ENCODE measurements at places on chromosomes 4 and X.

- DNase-seq = no peak
Measured at GRCh38 chr4:19005211-19005610, 983.7 kb upstream of the LCORL start.

- no peak for DNase-seq
Measured at GRCh38 chr4:18039113-18039512, 17.6 kb upstream of the LCORL start.

DNA sequence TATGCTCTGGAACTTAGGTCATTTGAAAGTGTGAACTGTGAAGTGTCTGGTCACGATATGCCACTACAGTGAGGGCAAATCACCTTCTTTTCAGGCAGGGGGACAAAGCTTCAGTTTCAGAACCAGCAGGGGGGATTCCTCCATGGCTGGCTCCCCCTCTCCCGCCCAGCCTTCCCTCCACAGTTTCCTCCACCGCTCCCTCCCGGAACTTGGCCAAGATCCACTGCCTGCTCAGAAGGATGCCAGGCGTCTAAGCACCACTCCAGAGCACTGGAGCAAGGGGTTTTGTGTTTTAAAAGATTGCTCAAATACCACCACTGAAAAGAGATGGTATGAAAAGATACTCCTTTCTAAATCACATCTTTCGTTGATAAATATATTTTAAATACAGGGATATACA, 126.9 kb downstream of the ELOVL6 start:
- DNase-seq = no peak

- no peak for DNase-seq
Measured at GRCh38 chr4:95830651-95831050, 9.2 kb upstream of the PDHA2 start.

DNA sequence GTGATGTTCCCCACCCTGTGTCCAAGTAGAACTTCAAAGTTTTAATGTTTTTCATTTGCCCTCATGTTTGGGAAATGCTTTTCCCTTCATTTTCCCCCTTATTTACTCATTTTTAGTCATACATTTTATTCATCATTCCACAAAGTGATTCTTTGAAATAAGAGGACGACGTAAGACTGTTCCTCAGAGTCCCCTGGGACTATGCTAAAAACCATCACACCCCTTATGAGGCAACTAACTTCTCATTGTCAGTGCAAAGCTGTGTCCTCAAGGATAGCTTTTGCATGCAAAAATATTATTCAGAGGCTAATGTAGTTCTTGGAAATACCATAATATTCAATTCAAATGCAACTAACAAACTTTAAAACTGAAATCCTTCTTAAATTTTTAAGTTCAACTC, 14.8 kb upstream of the ADGRG2 start:
- no peak for DNase-seq

DNA sequence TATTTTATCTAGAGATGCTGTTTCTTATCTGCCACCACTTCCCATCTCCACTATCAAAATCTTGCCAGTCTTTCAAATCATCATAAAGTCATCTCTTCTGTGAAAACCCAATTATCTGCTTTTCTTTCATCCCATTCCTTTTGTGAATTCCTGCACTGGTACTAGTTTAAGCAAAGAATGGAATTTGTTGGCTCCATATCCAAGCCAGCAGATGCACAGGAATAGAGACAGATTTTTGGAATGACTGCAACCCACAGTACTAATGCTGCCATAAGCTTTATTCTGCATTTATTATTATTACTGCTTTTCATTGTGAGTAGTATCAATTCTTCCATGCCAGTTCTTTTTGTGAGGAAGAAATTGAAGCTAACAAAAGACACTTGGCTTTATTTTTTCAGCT, 616.7 kb downstream of the RAPGEF2 start:
- DNase-seq = no peak

GRCh38 chr4:77355731-77356130, 198.7 kb downstream of the CCNG2 start:
- no peak for DNase-seq

- peak; percentile 70 for DNase-seq
Measured at GRCh38 chr4:2570551-2571222, 34.2 kb downstream of the FAM193A start.

DNA sequence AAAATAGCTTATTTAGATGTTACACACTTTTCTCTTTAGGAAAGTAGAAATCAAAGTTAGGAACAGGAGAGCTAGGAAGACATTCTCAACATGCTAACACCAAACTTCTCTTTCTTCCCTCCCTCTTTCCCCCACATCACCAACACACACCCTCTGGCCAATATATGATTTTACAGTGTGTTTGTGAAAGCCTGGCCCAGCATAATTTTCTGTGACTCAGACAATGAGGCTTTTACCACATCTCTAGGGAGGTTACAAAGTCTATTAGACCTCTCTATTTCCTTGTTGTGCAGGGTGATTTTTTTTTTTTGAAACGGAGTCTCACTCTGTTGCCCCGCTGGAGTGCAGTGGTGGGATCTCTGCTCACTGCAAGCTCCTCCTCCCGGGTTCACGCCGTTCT, 189.9 kb downstream of the AASDH start:
- DNase-seq = no peak

DNA sequence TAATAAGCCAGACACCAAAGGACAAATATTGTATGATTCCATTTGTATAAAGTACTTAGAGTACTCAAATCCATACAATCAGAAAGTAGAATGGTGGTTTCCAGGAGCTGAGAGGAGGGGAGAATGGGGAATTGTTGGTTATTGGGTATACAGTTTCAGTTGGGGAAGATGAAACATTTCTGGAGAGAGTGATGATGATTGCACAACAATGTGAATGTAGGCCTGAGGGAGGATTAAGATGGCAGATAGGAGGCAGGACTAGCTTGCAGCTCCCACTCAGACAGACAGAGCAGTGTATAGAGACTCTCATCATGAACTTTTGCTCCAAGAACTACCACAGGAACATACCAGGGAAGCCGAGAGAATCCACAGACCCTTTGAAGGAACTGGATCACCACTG, 75.7 kb upstream of the PAK3 start:
- DNase-seq = no peak

GRCh38 chrX:21800344-21800770, 39.1 kb upstream of the MBTPS2 start:
- DNase-seq = no peak

DNA sequence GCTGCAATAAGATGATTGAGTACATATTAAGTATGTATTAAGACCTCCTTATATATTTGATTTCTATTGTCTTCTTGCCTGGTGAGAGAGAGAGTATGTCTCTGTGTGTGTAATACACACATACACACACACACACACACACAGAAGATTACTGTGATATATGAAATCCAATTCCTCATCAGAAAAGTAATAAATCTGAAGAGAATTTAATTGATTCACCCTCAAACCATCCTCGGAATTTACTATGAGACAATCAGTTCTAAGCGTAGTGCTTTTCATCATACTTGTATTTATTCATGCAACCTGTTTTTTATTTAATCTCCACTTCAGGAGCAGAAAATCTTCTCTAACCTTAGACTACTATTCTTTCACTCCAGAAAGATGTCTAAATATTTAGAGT, 62.3 kb upstream of the TLL1 start:
- no peak for DNase-seq

GRCh38 chrX:41482154-41482850, 35.2 kb downstream of the NYX start:
- DNase-seq = no peak

GRCh38 chr4:87881115-87881514, 48.3 kb downstream of the MEPE start:
- DNase-seq = no peak

- no peak for DNase-seq
Measured at GRCh38 chr4:25095837-25096236, 64.4 kb downstream of the SEPSECS start.

GRCh38 chr4:161188578-161188977, 975.2 kb downstream of the FSTL5 start:
- DNase-seq = no peak

GRCh38 chr4:65667506-65668041, 2.7 kb downstream of the EPHA5 start:
- DNase-seq = no peak

GRCh38 chrX:153628665-153629064, 18.3 kb upstream of the DUSP9 start:
- DNase-seq = no peak

GRCh38 chr4:140094438-140095420, 59.3 kb downstream of the MAML3 start:
- DNase-seq = peak; percentile 63

DNA sequence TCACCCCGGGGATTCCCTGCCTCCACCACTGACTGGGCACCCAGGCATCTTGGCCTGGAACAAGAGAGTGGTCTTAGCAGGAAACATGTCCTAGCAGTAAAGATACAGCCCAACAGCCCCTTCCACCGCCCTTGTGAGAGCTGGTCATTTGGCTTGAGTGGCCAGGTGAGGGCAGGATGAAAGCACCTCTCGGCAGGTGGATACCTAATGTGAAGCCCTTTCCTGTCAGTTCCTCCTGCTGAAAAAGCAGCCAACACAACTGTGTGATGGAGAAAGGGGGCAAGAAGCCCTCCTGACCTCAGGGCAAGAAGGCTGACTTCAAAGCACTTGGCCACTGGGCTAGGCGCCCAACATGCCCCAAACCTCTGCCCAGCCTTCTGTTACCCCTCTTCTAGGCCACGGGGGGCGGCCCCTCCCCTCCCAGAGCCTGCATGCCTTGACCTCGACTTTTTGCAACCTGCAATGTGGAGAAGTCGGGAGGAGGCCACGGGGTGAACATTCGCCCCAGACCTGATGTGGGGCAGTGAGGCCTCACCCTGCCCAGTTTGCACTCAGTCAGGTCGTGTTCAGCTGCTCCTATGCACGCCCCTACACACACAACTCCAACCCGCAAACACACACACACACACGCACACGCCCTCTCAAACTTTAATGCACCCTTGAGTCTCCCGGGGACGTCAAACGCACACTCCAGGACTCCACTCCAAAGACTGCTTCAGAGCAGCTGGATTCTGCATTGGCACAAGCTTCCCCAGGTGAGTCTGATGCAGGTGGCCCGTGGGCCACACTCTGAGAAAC, 1.1 kb downstream of the LGI2 start:
- DNase-seq = no peak

DNA sequence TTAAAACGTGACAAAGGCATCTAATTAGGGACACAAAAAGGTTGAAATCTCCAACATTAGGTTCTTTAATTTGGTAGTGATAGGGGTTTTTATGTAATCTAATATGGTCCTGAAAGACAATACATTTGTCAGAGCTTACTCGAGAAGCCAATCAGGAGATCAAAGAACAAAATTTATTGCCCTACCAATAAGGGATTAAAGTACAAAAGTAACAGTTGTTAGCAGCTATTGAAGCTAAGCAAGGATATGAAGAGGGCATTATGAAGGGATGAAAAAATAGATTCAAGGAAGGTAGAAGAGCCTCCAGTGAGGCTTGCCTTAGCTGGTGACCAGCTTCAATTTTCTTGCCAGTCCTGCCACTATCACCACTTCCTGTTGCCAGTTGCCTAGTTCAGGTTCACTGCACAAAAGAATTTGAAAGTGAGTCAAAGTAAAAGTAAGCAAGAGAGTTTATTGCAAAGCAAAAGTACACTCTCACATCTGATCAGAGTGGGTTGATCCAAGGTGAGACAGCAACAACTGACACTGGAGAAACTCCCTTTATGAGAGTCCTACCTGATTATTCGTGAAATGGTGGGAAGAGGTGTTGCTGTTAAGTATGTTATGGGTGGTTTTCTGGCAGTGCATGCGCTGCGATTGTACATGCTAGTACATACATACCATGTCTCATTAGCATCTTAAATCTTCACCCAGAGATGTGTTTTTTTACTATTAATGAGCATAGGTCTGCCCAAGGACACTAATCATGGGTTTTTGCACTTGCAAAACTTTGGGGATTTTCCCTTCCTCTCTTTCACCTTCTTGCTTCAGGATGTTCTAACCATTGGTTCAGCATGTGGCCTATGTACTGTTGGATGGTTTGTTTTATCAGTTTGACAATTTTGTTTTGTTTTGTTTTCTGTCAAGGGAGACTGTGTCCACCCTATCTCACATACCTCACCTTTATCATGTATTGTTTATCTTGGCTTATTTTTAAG, 263.2 kb upstream of the ITM2A start:
- DNase-seq = no peak

DNA sequence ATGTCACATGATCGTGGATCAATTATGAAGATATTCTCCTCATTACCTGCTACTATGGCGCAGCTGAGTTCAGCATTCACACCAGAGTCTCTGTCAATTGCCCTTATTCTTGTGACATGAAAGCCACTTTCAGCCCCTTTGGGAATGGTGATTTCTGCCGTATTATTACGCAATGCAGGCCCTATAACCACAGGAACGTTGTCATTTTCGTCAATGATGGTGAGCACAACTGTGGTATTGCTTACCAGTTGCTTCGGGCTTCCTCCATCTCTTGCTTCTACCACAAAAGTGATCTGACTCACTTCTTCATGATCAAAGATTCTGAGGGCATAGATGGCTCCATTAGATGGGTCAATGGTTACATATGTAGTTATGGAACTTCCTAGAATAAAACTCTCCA, 2.1 kb downstream of the PCDH18 start:
- no peak for DNase-seq

DNA sequence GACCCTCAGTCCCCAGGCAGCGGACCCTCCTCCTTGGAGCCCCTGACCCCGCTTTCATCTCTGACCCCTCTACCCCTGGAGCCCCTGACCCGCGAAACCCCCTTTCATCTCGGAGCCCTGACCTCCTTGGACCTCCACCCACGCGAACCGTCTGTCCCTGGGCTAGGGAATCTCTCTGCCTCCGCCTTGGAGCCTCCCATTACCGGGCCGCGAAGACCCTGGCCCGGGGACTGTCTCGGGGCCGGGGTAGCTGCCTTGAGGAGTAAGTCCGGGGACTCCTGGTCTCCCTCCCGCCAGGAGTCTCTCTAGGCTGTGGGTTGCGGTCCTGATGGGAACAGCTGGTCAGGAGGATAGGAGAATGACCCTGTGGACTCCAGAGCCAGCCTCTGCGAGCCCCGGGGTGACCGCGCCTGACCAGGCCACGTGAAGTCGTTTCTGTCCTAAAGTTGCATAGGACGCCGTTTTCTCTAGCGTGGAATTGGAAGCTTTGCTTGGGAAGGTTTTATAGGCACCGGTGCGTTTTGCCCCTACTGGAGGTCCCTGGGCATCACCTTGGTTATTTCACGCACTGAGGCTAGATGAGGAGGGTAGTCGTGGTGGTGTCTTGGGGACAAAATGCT, 824 bp downstream of the TBC1D14 start:
- DNase-seq = peak; percentile 26

DNA sequence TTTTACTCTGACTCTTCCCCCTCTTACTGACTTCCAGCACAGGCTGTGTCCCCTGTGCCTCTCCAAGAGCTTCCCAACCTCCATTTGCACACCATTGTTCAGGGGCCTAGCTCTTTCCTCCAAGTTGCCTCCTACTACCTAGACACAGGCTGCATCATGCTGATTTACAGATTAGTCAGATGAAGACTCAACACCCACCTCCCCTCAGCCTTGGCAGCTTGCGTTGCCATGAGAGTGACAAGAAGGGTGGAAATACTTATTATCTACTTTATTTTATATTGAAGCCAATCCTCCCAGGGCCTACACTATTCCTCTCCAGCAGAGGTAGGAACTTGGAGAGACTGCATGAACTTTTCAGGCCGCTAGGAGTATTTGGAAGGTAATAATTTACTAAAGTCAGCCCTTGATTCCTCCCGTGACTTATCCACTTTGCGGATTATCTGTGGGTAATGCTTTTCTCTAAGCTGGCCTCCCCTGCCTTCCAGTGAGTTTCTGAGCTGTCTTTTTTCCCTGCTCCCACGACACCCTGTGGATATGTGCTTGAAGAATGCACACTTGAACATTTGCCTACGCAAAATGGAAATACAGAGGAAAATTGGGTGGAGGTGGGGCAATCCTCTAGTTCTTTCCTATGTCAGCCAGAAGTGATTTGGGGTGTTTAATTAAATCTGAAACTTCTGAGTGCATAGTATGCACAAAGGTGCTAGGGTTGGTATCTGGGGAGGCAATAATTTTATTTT, 74.1 kb upstream of the TMEM164 start:
- no peak for DNase-seq

Measured in CD4-positive, alpha-beta T cell treated with Interleukin-21 for 1 hour (primary cell).